Occipital lobe (tissue), 3 donors: ENCODE measurements at places on chromosomes 6 and 20. TPM values are rescaled to one million over a fixed set of nuclear protein-coding genes. Genes with fewer than 3 reads are reported as not detected.

Gene GGTLC1
- not detected for total RNA-seq

Gene MCM3
- 15.0 TPM for total RNA-seq

Gene FAM209A
- total RNA-seq, result not detected

Gene SMIM13
- total RNA-seq, result 119 TPM

Gene CNPY3
- total RNA-seq, result 24.6 TPM

Gene SLC12A5
- 19.2 TPM for total RNA-seq

Gene SLC32A1
- total RNA-seq, result 6.4 TPM

Gene SOX12
- total RNA-seq, result 9.4 TPM

Gene SLC17A1
- total RNA-seq, result not detected

Gene TTBK1
- total RNA-seq, result 13.1 TPM

Gene KHDRBS2
- 66.8 TPM for total RNA-seq

Gene C4A
- total RNA-seq, result 8.6 TPM

Gene KCNQ5
- total RNA-seq, result 12.9 TPM

Gene DEFB116
- not detected for total RNA-seq

Gene CLPSL2
- not detected for total RNA-seq

Gene C20orf202
- 0.16 TPM for total RNA-seq

Gene CDC5L
- 55.7 TPM for total RNA-seq

Gene IFNGR1
- total RNA-seq, result 72.5 TPM

Gene KIF6
- 3.3 TPM for total RNA-seq

Gene CST2
- not detected for total RNA-seq

Gene IL20RA
- 0.16 TPM for total RNA-seq

Gene SYCP2
- 4.1 TPM for total RNA-seq

Gene PLG
- total RNA-seq, result 0.62 TPM

Gene SLC22A23
- total RNA-seq, result 44.3 TPM

Gene NKAIN4
- 14.2 TPM for total RNA-seq

Gene LY6G6C
- 0.31 TPM for total RNA-seq

Gene SLC22A16
- total RNA-seq, result 0.31 TPM

Gene ALDH5A1
- 12.2 TPM for total RNA-seq

Gene RREB1
- 1.4 TPM for total RNA-seq

Gene DAAM2
- total RNA-seq, result 14.0 TPM

Gene DNAH8
- total RNA-seq, result under 0.01 TPM

Gene NRSN1
- 27.9 TPM for total RNA-seq

Gene ZC2HC1B
- 0.31 TPM for total RNA-seq

Gene GSTA4
- total RNA-seq, result 145 TPM

Gene OTOR
- total RNA-seq, result 0.47 TPM

Gene ARMC12
- total RNA-seq, result 0.47 TPM

Gene MOG
- total RNA-seq, result not detected
